ENCODE measurements at places on chromosomes 7 and 10.
A peak's percentile ranks its signal among the peaks of the same experiment; 100 is the strongest.

DNA sequence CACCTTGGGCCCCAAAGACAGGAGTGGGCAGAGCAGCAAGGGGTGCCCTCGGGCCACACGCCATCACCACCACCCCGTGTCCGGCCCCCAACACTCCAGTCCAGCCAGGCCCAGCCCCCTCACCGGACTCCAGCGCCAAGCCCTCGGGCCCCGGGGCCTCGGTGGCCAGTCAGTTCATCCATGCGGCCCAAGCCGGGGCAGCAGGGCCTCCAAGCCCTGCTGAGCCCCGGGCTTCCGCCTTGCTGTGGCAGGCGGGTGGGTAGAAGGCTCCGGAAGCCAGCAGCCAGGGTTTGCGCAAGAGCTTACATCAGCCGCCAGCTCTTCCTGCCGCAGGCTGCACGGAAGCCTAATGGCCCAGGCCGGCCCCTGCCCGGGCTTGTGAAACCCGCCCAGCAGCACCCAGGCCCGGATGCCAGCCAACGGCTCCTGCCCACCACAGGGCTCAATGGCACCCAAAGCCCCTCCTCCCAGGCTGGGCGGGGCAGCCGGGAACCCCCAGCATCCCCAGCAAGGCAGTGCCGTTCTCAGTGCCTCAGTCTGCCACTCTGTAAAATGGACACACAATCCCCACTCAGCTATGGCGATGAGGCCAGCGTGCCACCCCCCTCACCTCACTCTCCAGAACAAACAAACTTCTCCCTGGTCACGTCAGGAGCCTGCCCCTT is 26.5 kb downstream of the TNRC18 start:
- peak; percentile 80 for DNase-seq

DNA sequence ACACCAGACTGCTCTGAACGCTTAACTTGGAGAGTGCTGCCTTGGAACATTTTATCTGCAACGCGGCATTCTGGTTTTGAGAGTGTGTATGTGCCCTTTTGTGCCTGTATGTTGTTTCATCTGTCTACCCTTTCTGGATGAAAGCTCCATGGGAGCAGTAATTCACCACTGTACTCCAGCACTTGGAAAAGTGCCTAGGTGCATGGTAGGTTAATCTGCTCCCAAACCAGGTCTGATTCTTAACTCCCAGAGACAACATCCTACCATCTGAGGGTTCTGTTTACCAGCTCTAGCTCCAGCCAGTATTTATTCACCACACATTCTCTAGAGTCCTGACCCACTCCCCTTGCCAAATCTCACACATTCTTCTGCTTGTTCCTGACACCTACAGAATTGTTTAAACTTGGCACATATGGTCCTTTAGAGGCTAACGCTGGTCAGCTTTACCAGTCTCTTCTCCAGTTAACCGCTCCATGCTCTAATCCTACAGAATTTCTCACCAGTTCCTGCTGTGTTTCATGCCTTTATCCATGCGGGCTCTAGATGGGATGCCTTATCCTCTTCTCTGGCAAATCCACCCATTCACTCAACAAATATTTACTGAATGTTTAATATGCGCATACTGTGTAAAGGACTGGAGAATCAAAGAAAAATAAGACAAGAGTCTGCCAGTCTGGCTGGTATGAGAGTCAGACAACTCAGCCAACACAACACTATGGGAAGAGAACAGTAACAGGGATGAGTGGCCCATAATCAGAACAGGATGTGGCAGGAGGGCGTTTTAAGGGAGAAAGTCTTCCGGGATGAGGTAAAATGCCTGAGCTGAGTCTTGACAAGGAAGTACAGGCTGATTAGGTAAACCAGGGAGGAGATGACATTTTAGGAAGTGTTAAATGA is 46.3 kb downstream of the MTPN start:
- peak; percentile 12 for DNase-seq

DNA sequence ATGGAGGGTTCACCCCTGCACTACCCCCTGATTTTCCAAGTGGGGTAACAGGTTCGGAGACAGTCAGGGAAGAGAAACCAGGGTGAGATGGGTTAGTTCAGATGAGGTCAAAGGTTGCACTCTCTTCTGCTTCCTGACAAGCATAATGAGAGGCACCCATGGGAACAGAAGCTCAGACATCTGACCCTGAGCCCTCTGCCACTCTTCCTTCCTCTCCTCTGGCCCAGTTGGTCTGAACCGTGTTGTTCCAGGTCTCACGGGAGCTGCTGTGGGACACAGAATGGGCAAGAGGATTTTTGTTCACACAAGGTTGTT is 38.4 kb downstream of the DNAJB12 start:
- DNase-seq, result no peak

DNA sequence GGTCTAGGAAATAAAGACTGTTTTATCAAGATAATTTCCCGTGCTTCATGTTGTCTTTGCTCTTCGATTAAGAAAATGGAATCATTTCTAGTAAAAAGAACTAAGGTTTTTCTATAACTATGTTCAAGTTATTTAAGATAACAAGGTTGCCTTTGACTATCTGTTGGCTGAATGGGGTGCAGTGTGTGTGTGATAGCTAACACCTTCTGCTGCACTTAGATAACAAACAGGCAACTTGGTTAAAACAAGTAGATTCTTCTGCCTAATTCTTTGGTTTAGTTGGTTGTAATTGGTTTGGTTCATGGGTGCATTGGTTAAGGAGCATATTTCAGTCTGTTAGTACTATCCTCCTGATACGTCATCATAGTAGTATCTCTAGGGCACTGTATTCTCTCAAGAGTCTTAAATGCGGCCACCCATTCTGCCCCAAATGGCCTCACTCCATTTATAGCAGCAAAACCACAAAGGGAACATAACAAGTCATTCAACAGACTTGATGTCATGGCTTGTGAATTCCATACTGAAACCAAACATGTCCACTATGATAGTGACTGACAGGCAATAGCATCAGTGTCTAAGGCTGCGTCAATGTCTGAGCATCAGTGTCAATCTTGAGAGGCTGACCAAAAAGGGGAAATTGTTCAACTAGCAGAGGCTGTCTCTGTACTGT is 55.7 kb downstream of the CCDC3 start:
- no peak for DNase-seq

DNA sequence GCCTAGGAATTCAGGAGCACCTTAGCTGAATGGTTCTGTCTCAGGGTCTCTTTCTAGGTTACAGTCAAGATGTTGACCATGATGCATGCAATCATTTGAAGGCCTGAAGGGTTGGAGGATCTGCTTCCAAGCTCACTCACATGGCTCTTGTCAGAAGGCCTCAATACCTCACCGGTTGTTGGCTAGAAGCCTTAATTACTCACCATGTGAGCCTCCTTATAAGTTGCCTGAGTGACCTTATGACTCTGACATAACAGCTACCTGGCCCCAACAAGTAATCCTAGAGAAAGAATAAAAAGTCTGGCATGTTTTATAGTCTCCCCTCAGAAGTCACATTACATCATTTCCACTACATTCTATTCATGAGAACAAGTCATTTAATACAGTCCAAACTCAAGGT is 3.4 kb upstream of the C1GALT1 start:
- no peak for DNase-seq

- DNase-seq, result no peak
Observed at GRCh38 chr7:124701955-124702354, 63.6 kb downstream of the GPR37 start.

- no peak for DNase-seq
Observed at GRCh38 chr7:78479348-78479747, 680.8 kb downstream of the PHTF2 start.

- no peak for DNase-seq
Observed at GRCh38 chr7:131057794-131058070, 269.9 kb upstream of the MKLN1 start.

- DNase-seq, result no peak
Observed at GRCh38 chr10:13651969-13652720, 65.4 kb downstream of the PRPF18 start.

DNA sequence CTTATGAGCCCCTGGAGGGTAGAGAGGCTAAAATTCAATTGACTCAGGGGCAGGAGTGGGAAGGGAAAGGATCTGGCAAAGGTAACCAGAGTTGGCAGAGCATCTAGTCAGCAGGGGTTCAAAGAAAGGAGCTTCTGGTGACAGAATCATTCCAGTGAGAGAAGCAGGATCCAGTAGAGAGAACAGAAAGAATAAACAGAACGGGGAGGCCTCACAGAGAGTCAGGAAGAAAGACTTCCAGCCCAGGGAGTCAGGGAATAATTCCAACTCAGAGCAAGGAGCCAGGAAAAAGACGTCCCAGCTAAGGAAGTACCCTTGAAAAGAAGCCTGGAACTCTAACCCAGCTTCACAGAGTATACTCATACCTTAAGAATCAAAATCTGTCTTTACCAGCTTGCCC is 66.6 kb upstream of the CPXM2 start:
- DNase-seq, result no peak

- no peak for DNase-seq
Observed at GRCh38 chr7:99499371-99499720, 735 bp downstream of the ZNF394 start.

DNA sequence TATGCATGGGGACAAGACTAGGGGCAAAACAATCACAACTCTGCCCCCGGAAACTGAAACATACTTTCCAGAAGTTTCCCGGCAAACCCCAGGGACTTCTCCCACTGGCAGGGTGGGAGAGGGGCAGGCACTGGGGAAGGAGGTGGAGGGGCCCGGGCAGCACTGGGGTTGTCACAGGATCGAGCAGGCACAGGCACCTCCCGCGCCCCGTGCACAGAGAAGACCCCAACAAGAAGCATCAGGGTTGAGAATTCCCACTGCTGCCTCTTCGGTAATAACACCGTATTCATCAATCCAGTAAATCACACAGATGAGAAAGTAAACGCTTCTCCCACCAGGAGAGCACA is 490.5 kb downstream of the PTPRN2 start:
- no peak for DNase-seq

DNA sequence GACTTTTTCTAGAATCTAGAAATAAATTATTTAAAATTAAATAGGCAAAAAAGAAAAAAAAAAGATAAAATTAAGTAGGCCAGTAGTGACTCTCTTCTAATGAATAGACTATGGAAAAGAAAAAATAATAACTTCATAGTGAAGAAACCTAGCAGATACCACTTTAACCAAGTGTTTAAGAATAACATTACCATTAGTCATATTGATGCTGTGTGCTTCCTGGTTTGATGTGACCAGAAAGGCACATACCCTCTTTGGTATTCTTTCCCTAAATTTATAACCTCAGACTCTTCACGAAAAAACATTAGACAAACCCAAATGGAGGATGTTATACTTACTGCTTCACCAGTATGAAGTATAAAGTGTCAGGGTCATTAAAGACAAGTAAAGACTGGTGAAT is 42.6 kb downstream of the KIF20B start:
- no peak for DNase-seq

DNA sequence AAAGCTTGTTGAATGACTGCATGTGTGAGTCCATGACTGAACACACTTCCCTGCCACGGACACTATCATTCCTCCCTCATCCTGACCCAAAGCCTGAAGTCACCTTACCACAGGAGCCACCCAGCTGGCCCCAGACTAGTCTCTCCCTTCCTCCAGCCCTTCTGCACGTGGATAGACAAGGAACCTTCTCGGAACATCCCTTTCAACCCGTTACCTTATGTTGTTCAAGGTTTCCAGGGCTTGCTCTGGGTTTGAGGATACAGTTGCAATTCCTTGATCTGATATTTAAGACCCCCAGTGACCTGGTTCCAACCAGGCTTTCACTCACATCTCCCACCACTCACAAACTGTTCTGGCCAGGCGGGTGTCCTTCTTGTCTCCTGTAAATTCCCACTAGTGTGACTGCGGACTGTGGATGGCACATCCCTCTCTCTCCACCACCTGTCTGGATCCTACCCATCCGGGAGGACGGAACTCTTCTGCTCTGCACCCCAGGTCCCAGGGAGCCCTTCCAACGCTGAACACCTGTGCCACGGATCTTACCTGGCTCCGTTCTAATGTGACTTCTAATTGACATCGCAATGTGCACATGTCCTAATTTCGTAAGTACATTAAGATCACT is 62.5 kb downstream of the HIPK2 start:
- DNase-seq, result no peak

DNA sequence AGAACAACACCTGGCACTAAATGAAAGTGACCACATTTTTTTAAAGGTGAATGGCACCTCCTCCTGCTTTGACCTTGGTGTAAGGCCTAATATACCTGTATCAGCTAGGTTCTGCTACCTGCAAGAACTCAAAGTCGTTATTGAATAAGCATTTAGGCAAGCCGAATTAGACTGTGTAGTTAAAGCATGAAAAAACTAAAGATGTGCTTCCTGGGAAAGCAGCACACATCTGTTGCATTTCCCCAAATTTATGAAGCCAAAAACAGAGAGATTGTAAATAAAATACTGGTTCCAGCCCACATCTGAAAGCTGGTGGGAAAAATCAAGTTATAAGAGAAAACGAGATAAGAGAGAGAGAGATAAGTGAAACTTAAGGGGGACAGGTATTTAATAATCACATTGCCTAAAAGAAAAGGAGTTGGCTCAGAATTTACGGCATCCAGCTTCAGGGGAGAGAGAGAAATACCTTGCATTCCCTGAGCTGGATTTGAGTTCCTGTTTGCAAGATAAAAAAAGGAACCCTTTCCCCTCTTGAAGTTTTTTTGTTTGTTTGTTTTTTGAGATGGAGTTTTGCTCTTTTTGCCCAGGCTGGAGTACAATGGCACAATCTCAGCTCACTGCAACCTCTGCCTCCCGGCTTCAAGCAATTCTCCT is 1.8 kb upstream of the XPNPEP1 start:
- DNase-seq, result no peak

GRCh38 chr7:3942816-3943745 is 642.0 kb downstream of the SDK1 start:
- DNase-seq, result peak; percentile 36

GRCh38 chr10:17671307-17671706 is 27.4 kb downstream of the STAM start:
- no peak for DNase-seq

- no peak for DNase-seq
Observed at GRCh38 chr7:112067632-112068540, 138.3 kb downstream of the DOCK4 start.

DNA sequence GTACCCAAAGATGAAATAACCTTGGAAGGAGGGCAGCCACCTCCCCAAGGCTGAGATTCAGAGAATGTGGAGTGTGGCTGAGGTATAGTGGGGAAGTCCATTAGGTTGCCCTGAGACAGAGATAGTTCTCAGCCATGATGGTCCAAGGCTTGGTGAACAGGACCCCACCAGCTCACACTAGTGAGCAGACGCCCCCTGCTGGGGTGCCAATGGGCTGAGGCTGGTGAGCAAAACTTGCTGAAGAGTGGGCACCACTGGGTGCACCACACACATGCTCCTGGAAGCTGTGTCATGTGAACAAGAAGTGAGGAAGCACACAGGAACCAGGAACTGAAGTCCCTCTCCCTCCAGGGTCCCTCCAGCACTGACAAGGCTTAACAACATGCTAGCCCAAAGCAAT is 8.9 kb downstream of the FBXL13 start:
- DNase-seq, result no peak

- DNase-seq, result no peak
Observed at GRCh38 chr10:31197886-31198285, 121.1 kb upstream of the ZEB1 start.

DNA sequence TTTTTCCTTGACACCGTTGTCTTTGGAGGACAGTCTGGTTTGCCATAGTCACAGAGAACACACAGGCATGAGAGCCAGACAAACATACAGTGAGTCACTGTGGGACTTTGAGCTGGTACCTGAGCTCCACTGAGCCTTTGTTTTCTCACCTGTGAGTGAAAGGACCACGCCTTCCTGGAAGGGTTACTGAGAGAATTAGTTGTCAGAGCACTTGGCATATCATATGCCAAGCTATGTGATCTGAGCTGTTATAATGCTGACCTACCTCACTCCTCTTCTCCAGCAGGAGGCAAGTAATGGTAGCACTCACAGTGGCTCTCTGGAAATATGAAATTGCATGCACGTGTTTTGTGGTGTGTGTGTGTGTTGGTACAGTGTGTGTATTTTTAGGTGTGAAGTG is 59.7 kb downstream of the CXCL12 start:
- no peak for DNase-seq
